ENCODE measurements at places on chromosomes 11 and 22. TPM values are rescaled to one million over a fixed set of nuclear protein-coding genes. Genes with fewer than 3 reads are reported as not detected.

Gene PGA5
- total RNA-seq = not detected

- DNase-seq = no peak
Observed at GRCh38 chr22:37420686-37421467, 6.4 kb downstream of the ELFN2 start.

Gene MFRP
- total RNA-seq = not detected

DNA sequence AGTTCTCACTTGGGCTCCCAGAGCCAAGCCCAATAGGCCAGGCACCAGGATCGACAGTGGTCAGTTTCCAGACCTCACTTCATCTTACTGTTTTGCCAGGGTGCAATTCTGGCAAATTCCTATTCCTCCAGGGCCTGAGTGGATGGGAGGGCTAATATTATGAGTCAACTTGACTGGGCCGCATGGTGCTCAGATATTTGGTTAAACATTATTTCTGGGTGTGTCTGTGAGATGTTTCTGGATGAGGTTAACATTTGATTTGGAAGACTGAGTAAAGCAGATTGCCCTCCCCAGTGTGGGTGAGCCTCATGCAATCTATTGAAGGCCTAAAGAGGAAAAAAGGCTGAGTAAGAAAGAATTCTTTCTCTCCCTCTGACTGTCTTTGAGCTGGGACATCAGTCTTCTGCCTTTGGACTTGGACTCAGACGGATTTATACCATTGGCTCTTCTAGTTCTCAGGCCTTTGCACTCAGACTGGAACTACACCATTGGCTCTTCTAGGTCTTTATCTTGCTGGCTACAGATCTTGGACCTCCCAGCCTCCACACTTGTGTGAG, 132.9 kb upstream of the ZBED5 start:
- DNase-seq = no peak

DNA sequence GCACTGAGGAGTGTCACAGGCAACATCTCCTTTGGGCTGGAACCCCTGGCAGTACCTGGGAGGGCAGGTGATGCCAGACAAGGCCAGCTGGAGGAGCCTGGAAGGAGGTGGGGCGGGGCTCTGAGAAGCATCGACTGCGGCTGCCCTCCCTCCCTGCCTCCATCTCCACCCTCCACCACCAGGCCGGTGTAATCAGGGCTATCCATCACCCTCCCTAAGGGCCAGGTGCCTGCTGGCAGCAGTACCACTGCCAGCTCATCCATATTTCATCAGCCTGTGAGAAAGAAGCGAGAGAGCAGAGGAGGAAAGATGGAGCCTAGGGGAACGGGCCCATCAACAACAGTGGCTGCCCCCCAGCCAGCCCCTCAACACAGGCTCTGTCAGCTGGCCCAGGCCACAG, 51.4 kb upstream of the RASD2 start:
- DNase-seq = no peak

GRCh38 chr11:128389461-128389976, 197.8 kb downstream of the ETS1 start:
- DNase-seq = no peak

Gene C11orf86
- total RNA-seq = not detected

Gene OR51B2
- total RNA-seq = not detected

Gene ART1
- total RNA-seq = not detected

Data from activated CD8-positive, alpha-beta T cell treated with anti-CD3 and anti-CD28 coated beads, Interleukin-2, amount 10 ng/mL, durations not matched to agents 7 days and 5 days (primary cell).